ENCODE measurements at places on chromosomes 1 and 21.

DNA sequence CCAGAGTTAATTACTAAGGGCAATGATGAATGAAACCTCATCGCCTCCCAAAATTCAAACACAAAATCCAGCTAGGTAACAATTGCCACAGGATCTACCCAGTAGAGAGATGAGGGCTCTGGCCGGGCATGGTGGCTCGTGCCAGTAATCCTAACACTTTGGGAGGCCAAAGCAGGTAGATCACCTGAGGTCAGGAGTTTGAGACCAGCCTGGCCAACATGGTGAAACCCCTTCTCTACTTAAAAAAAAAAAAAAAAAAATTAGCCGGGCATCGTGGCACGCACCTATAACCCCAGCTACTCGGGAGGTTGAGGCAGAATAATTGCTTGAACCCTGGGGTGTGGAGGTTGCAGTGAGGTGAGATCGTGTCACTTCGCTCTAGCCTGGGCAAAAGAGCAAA, 15.8 kb downstream of the CD2 start:
- no peak for DNase-seq

DNA sequence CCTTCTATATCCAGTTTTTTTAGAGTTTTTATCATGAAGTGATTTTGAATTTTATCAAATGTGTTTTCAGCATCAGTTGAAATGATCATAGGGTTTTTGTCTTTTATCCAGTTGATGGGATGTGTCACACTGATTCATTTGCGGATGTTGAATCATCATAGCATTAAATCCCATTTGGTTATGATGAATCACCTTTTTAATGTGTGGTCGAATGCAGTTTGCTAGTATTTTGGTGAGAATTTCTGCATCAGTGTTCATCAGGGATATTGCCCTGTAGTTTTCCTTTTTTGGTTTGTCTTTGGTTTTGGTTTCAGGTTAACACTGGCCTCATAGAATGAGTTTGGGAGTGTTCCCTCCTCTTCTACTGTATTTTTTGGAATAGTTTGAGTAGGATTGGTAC, 80.3 kb downstream of the DIRAS3 start:
- DNase-seq: no peak

DNA sequence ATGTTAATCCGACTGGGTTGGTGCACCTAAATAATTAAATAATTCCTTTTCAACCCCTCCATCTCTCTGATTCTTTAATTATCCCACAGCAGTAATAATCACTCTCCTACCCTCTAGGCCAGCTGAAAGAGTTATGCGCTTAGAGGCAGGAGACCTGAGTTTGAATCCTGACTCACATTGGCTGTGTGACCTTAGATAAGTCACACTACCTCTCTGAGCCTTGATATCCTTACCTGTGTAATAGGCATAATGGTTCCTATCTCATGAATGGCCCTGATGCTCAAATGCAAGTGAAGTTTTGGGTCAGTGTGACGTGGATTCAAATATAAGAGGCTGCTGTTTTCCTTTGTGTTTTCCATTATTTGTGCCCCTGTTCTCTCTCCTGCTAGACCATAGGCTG, 8.1 kb downstream of the MYOM3 start:
- no peak for DNase-seq

GRCh38 chr1:184503221-184503749, 116.5 kb downstream of the C1orf21 start:
- DNase-seq: no peak

GRCh38 chr1:67833602-67833940, 304 bp upstream of the GNG12 start:
- DNase-seq: no peak
